ENCODE measurements at places on chromosomes 5 and 9.

- no peak for DNase-seq
Measured at GRCh38 chr9:93012963-93013855, 45.3 kb upstream of the SUSD3 start.

DNA sequence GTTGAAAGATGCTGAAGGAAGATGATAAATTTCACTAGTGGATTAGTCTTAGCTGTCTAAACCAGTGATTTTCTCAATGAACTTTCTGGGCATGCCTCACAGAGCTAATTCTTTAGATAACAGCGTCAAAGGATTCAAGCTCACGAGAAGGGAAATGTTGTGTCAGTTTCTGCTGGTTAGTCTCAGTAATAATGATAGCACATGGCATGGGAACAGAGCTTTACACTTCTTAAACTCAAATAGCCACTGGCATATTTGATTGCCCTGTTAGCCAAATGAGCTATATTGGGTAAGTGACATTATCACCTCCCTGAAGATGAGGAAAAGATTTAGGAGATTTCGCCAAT is 139.3 kb upstream of the NR3C1 start:
- no peak for DNase-seq

DNA sequence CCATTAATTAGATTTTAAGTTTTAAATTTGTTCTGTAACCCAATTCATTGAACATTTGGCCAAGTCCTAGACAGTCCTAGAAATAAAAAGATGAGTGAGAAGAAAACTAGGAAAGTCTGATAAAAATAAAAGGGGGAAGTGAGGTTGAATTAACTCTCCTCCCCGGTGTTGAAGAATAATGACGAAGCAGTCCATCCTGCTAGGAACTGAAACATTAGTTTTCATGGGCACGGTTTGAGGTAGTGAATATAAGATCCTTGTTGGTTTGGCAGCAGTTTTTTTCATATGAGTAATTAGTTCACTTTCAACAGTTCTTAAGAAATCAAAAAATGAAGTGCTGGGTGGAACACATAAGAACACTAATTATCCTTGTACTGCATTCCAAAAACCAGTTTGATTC is 103.1 kb downstream of the MTREX start:
- DNase-seq: no peak

- no peak for DNase-seq
Measured at GRCh38 chr9:23747088-23748075, 78.7 kb downstream of the ELAVL2 start.

- no peak for DNase-seq
Measured at GRCh38 chr5:128472036-128472435, 66.0 kb downstream of the FBN2 start.

GRCh38 chr9:15482146-15482545 is 28.6 kb downstream of the PSIP1 start:
- DNase-seq: no peak

GRCh38 chr5:39420482-39421145 is 4.2 kb downstream of the DAB2 start:
- DNase-seq: peak; percentile 57

DNA sequence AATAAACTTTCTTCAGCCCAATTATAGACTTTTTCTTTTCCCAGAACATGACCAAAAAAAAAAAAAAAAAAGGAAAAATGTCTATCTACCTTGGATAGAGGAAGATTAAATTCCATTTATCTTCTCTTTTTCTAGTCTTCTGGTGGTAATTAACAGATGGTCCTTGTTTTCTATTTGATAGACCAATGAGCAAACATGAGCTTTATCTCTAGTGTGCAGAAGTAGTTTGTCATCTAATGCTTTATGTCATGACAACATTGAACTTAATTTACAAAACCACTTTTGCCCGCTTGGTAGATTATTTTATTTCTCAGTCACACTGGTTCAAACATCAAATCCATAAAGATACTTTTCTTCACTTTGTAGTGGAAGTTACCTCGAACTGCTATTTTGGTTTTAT is 69.5 kb upstream of the ELL2 start:
- DNase-seq: no peak

DNA sequence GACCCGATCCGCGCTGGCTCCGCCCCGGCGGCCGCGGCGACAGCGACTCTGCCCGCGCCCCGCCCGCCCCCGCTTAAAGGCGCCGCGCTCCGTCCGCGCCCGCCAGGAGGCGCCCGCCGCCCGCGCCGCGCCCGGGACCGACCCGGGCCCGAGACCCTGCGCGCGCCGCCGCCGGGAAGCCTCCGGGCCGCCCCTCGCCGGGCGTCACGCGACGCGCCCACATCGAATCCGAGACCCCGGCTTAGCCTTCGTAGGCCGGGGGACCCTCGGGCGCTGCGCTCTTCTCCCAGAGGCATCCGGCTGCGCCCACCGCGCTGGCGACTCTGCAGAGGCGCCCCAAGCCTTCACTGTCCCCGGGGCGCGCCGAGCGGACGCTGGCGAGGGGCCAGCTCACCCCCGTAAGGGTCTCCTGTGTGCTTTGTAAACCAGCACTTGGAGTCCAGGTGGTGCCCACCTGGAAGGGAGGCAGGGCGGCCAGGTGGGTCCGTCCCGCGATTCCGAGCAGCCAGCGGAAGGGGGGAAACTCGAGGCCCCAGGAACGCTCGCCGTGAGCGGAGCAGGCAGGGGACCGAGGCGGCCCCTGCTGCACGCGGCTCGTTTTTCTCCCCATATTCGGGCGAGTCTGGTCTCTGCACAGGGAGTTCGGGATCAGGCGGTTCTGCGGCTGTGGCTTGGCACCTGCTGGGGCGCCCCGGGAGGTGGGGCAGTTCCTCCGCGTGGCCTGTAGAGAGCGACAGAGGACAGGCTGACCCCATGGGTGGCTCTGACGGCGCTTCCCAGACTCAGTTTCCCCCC is 423 bp upstream of the ABCA2 start:
- no peak for DNase-seq

DNA sequence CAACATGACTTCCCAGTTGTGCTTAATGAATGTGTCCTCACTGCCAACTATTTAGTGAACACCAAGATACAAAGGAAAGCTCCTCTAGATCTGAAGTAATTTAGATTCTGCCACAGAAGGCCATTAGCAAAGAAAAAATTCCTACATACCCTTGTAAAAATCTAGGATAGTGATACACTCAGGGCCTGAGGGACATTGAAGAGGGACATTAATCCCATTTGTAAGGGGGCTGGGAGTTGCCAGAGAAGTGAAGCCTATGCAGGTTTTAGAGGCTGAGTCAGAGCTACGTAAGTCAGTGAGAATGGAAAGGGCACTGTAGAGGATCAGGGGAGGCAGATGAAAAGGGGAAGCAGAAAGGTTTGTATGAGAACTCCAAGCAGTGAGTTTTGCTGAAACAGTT is 286.9 kb upstream of the TARS1 start:
- DNase-seq: no peak

GRCh38 chr5:28703651-28704260 is 1665.4 kb upstream of the CDH9 start:
- no peak for DNase-seq

DNA sequence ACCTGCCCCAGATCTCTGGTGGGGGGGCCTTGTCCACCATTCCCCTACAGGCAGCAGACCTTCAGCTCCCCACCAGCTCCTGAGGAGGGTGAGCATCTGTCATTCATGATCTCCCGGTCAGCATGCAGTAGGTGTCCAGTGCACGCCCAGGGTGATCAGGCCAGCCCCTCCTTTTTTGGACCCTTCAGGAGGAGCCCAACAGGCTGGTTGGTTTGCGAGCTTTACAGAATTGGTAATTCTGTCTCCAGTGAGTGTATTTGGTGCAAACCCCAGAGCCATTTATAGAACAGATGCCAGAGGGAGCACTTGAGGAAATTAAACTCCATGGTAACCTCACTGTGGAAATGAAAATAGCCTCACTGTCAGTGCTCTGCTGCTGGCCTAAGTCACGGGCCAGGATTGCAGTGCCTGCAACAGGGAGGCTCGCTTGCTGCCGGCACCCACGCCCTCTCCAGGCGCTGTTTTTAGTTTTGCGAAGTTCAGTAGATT is 23.4 kb downstream of the WNK2 start:
- DNase-seq: peak; percentile 46
